ENCODE measurements at places on chromosomes 7 and 10.

- DNase-seq = no peak
Observed at GRCh38 chr7:7996568-7996967, 28.0 kb downstream of the GLCCI1 start.

- no peak for DNase-seq
Observed at GRCh38 chr7:151342102-151342646, 562 bp downstream of the NUB1 start.

DNA sequence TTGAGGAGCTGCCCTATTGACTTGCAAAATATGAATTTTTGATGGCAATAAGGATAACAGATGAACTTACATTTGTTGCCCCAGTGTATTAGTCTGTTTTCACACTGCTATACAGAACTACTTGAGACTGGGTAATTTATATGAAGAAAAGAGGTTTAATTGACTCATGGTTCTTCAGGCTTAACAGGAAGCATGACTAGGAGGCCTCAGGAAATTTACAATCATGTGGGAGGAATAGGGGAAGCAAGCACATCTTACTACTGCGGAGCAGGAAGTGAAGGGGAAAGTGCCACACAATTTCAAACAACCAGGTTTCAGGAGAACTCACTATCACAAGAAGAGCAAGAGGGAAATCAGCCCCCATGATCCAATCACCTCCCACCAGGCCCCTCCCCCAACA is 57.9 kb downstream of the ZNF22 start:
- no peak for DNase-seq

- DNase-seq = no peak
Observed at GRCh38 chr10:29579455-29579970, 55.3 kb downstream of the SVIL start.

DNA sequence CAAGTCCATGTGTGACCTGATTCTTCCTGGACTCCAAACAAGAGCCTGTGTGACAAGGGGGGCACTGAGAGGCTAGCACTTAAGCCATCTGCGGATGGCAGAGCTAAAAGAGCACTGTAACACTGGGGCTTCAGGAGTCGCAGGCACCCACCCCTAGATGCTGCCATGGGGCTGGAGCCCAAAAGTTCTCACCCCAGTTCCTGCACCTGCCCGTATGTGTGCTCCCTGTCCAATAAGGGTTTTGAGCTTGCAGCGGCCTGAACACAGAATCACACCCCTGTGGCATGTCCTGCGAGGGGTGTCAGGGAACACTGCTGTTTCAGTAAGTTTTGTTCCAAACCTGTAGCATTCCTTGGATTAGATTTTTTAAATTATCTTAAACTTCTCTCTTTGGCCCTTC is 53.2 kb upstream of the GPR37 start:
- DNase-seq = no peak

DNA sequence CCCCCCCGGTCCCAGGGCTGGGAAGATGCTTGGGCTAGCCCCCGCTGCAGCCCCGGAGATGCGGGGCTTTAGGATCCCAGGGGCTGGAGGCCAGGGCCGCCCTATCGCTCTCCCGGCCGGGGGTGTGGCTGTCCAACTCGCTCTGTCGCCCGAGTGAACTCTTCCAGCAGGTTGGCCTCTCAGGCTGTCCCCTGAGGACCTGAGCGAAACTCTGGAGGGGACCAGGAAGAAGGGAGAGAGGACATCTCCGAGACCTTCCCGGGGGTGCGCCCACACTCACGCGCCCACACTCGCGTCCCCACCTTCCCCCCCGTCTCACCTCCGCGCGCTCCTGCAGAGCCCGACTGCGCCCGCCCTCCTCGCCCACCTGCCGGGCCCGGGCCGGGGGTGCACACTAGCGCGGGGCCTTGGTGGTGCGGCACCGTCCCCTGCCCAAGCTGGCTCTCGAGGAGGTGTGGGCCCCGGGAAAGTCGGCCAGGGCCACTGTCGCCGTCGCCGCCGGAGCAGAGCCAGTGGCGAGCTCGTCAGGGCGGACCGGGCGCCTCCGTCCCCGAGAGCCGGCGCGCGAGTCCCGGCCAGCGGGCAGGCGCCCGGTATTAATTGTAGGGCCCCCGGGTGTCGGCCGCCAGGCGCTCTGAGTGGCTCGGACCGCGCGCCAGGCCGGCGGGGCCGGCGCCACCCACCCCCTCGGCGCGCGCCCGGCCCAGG is 101.7 kb upstream of the SVIL start:
- peak; percentile 21 for DNase-seq

- DNase-seq = no peak
Observed at GRCh38 chr10:117096599-117097201, 41.4 kb downstream of the VAX1 start.

DNA sequence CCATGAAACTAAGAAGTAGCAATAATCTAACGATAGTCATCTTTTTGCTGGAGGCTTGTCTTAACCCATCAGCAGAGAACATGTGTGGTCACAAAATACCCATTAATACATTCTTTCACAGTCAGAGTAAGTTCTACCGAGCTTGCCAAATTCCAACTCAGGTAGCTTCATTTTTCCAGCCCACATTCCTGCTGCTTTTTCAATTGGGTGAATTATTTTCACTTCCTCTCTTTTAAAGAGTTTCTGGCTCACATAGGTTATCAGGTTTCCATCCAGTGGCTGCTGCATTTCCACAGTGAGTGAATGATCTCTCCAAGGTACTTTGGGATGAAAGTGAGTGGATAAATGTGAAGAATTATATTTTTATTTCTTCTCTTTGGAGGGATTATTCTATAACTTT is 233.1 kb downstream of the SEMA3E start:
- DNase-seq = no peak

- no peak for DNase-seq
Observed at GRCh38 chr10:69879634-69880257, 78.0 kb downstream of the COL13A1 start.

- no peak for DNase-seq
Observed at GRCh38 chr10:70702190-70702763, 30.0 kb downstream of the ADAMTS14 start.

GRCh38 chr10:18202680-18203460 is 62.6 kb downstream of the CACNB2 start:
- no peak for DNase-seq

GRCh38 chr7:148865283-148865682 is 18.8 kb downstream of the EZH2 start:
- no peak for DNase-seq

DNA sequence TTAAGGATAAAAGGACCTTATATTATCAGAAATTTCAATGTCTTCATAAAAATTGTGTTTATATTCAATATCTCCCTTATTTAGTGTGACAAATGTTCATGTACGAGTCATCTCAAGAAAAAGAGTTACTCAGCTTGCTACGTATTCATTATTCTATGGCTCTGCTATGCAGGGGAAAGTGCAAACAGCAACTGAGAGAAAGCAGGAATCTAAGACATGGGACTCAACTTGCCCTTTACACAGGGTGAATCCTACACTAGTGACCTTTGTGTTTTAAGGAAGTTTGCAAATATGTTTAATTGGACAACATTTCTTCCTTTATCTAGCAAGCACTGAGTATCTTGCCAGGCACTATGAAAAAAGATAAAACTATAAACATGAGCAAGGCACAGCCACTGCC is 104.7 kb downstream of the NPSR1 start:
- no peak for DNase-seq

DNA sequence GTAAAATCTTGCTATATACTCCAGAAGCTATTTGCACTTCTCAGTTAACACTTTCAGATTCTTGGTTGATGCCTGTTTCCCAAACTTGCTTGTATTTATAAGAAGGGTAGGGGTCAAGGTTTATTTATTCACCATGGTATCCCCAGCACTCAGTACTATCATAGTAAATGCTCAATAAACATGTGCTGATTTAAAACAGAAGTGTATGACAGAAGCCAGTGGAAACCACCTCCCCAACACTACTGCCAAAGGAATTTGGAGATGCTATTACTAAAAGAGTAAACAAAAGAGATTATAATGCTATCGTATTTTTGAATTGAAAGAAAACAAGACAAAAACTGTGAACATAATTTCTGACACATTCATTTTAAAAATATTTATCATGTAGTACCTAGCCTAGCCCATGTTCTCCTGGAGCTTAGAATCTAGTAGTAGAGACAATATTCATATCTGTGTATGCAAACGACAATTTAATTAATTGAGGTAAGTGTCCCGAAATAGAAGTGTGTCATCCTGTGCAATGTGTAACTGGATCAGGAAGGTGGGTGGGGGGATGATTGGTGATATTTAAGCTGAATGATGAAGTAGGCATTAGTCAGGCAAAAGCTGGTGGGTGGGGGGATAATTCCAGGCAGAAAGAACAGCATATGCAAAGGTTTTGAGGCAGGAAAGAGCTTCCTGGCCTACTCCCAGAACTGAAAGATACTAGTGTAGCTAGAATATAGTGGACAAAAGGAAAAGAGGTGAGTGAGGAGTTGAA is 77.5 kb downstream of the HGF start:
- no peak for DNase-seq

DNA sequence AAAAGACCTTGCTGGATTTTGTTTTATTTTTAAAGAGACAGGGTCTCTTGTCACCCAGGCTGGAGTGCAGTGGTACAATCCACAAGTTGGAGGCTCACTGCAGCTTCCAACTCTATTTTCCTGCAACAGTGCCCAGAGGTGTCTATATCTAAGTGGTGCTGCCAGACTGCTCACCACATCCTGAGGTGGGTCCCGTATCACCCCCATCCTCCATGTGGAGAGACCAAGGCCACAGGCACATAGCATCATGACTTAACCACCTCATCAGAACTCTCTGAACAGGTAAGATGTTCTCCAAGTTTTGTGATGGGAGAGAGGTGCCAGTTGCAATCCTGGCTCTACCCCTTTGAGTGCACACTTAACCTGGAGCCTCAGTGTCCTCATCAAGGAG is 98.2 kb downstream of the RNF216 start:
- DNase-seq = no peak

- DNase-seq = no peak
Observed at GRCh38 chr7:44144426-44144967, 3.4 kb upstream of the MYL7 start.

DNA sequence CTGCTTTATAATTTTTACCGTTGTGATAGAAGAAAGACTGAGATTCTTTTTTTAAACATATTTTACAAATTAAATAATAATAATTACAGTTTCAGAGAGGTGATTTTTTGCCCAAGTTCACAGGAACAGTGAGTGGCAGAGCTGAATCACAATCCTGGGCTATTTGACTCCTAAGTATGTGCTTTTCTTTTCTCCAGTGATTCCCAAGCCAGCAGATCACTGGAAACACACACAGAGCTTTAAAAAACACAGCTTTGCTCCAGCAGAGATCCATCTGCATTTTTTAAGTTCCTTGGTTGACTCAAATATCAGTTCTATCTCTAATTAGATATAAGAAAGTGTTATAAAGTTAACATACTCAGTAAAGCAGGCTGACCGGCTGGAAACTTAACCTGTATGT is 69.0 kb downstream of the AHR start:
- DNase-seq = no peak

GRCh38 chr7:56250135-56250534 is 133.9 kb upstream of the NUPR2 start:
- no peak for DNase-seq

DNA sequence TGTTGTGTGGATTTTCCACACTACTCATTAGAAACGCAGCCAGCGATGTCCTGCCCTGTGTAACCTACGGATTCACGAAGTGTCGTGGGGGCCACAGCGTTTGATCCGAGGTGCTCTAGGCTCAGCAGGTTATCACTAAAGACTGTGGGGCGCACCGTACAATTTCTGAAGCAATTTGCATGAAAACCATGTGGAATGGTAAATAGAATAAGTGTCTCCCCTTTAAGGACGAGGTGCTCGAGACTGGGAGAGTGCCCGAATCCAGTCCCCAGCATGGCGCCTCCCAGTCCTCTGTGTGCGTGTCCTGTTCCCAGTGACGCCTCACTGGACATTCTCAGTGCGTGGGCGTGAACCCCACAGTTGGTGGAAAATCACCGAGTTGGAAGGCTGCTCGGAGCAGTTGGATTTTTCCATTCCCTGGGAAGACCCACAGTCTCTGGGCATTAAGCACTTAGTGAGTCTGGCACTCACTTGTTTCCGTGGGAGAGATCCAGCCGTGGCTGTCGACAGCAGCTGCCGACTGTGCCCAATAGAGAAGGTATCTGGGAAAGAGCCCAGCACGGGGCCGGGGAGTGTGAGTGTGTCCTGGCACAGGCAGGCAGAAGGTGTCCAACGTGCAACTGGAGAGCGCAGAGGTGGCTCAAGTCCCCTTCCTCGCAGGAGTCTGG is 37.0 kb downstream of the PFKP start:
- DNase-seq = no peak

GRCh38 chr7:2967253-2967652 is 76.4 kb downstream of the CARD11 start:
- no peak for DNase-seq

- peak; percentile 74 for DNase-seq
Observed at GRCh38 chr7:100675581-100676350, 2.2 kb downstream of the GNB2 start.

DNA sequence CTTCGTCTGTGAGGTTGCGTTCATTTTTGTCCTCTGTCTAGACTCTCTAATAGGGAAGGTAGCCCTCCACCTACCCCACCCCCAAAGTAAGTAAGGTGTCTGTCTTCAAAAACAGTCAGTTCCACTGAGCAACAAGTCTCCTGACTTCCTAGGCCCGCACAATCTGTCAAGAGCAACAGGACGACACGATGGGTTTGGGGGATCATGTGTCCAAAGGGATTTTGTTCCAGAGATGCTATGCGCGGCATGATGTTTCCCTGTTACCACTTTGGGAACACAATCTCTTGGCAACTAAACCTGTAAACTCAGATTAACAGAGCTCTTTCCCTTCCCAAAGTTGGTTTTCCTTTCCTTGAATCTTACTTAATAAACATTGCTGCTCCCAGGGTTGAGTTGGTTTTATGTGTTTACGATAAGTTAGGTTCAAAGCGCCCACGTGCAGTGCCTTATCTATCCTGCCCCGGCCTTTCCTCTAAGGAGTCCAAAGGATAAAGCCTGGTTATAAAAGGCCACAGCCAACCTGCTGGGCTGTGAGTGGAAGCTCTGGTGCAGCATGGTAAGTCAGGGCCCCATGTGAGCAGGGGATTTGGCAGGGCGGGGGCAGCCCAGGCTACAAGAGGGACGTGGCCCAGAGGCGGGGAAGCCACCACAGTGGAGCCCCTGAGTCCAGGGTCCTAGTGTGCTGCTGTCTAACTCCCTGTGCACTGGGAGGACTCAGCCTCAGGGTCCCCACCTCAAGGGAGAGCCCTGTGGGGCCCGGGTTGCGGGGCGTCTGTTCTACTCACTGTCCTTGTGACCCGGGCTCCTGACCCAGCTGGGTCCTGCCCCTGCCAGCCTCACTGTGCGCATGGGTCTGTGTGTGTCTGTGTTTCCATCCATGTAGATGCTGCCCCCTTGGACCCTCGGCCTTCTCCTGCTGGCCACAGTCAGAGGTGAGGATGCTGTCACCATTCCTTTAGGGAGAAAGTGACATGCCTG is at the start of gene PNLIPRP2:
PNLIPRP2 (plus strand) TSS at position 531 of the 978 bp plus-strand sequence.
- no peak for DNase-seq

- no peak for DNase-seq
Observed at GRCh38 chr7:16589881-16590280, 55.7 kb downstream of the ANKMY2 start.

All from activated T-cell treated with anti-CD3 and anti-CD28 coated beads for 48 hours (primary cell).